GM18507 (cell line): ENCODE measurements at places on chromosomes 3 and 15.

GRCh38 chr3:66021731-66022131 lies 17.0 kb downstream of the MAGI1 start:
- no peak for DNase-seq

DNA sequence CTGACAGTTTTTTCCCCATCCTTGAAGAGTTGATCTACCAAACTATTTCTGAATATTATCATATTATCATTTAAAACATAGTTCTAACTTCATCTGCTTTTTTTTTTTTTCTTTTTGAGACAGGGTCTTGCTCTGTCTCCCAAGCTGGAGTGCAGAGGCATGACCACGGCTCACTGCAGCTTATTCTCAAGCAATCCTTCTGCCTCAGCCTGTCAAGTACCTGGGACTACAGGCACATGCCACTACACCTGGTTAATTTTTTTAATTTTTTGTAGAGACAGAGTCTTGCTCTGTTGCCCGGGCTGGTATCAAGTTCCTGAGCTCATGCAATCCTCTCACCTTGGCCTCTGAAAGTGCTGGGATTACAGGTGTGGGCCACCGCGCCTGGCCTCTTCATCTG lies 1.3 kb downstream of the EIF2AK4 start:
- no peak for DNase-seq

GRCh38 chr15:97597801-97598200 lies 362.7 kb upstream of the ARRDC4 start:
- DNase-seq: no peak

DNA sequence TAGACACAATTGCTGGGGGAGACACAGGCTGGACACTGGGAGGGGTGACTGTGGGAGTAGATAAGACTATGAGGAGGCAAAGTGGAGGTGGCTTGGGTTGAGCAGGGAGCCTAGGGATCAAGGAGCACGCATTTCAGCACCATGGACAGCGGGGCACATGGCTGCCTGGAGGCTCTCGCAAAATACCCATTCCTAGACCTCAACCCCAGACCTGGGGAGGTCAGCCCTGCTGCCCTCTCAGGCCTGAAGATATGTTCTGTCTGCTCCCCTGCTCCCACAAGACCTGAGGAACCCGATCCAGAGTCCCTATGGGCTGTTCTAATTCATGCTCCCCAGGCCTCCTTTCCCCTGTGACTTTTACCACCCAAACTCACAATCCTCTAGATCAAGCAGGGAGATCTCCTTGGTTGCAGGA lies 16.0 kb upstream of the CPEB1 start:
- no peak for DNase-seq

DNA sequence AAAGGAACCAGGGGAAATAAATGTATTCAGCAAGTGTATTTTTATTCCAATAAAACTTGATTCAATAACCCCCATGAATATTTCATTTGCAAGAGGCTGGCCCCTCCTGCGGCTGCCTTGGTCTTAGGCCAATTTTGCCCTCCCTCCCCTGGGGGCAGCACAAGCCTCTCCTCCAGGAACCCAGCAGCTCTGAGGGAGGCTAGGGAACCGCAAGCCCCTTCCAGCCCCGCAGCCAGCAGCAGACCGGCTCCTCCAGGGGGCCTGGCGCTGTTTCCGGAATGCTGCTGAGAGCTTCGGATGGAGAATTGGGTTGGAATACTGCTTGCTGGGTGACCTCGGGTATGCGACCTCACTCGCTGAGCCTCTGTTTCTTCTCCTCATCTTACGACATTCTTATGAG lies 150.1 kb downstream of the RAB11A start:
- DNase-seq: no peak

- DNase-seq: no peak
These were observed 40.5 kb upstream of the GYG1 start for GRCh38 chr3:148950806-148951205.

DNA sequence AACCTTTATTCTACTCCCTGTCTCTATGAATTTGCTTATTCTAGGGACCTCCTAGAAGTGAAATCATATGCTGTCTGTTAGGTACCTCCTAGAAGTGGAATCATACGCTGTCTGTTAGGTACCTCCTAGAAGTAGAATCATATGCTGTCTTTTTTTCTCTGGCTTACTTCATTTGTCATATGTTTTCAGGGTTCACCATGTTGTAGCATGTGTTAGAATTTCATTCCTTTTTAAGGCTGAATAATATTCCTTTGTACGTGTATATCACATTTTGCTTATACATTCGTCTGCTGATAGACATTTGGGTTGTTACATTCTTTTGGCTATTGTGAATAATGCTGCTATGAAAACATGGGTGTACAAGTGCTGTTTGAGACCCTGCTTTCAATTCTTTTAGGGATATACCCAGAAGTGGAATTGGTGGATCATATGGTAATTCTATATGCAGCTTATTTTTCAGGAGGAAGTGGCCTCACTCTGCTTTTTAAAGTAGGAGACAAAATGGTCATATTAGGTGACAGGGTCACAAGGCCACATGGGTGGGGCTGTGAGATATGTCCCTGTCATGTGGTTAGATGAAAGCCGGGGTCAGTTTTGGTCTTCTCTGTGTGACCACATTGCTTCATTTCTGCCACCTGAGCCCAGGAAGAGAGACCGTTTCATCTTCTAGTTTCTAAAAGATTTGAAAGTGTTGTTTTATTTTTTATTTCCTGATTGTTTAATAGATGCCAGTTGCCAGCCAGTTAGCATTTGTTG lies 76.7 kb downstream of the FLNB start:
- peak; percentile 50 for DNase-seq

DNA sequence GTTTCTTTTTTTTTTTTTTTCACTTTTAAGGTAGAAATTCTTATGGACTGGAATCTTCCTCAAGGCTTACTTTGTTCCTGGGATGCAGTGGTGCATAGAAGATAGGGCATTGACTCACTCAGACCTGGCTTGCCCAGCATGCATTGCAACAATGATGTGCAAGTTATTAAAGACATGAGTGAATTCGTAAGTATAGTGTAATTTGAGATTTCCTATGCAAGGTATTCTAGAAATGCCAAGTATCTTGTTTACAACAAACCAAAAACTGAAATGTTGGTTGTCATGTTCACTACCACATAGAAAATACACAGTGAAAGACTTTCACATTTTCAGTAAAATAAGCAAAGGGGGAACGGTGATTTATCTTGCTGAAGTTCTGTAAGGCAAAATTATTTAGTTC lies 56.5 kb upstream of the FNDC3B start:
- DNase-seq: no peak

GRCh38 chr15:38994310-38994709 lies 429.7 kb upstream of the RASGRP1 start:
- no peak for DNase-seq

DNA sequence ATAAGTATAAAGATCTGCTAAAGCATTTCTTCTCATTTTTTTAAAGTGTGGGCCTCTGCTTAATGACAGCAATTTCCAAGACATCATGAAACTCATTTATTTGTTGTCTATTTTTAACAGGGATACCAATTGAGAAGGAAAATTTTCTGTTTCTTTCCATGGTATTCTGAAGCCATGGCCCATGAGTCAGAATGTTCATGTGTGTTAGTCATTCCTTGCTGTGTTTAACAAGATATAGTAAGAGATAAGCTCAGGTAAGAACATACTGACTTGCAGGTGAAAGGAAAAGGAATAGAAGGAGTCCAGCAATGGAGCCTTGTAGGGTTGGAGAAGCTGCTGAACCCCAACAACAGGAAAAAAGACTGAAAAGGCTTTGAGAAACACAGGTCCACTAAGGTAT lies 17.0 kb upstream of the ARID3B start:
- no peak for DNase-seq

DNA sequence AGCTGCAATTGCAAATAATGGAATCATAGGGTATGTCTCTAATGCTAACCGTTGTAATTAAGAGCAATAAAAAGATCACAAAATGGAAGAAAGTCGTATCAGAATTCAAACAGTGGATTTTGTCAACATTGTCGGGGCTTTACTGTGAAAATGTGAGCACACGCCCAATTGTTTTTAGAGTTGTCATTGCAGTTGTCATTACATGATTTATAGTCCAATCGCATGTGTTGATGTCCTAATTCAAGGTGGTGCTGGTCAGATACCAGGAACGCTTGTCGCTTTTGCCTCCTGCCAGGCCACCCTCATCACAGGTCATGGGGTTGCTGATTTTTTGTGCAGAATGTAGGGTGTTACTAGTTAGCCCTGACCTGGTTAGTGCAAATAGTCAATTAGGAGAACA lies 16.2 kb downstream of the TRPM1 start:
- no peak for DNase-seq

- DNase-seq: no peak
These were observed 535.1 kb downstream of the NLGN1 start for GRCh38 chr3:173932624-173933023.

GRCh38 chr15:62593681-62594399 lies 428.8 kb upstream of the C2CD4B start:
- no peak for DNase-seq

DNA sequence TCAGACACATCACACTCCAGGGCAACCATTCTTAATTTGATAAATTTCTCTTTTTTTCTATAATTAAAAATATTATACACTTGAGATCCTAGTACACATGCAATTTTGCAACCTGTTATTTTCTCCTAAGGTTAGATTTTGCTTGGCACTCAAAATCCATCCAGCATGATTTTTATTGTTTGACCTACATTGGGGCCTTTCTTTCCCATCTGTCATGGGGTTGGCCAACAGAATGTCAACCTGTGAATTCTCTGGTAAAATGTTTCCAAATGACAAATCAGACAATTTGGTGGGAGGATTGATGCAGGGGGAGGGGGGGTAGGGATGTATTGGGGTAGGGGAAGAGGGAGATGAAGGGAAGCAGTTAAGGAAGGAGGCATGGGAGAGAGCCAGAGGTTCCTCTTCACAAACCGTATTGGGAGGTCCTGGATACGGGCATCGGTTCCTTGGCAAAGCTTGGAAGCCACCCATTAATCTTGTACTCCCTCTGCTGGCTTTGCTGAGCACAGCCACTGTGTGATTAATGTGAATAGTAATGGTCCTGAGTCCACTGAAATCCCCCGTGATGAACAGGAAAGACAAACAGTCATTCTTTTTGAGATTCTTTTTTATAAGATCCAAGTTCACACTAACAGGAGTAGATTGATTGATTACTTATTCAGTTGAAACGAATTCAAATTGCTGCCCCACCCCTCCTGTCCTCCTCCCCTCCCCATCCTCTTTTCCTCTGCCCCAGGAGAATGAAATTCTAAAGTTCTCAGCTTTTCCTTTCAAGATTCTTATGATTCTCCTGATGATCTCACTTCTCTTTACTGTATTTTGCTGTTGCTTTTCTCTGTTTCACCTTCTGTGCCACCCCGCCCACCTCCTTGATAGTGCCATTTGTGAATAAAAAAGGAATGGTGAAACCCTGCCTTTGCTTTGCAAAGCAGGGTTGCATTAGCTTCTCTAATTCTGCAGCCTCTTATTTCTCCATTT lies 82.2 kb upstream of the SLC25A26 start:
- DNase-seq: no peak

GRCh38 chr15:44064706-44065105 lies 130.4 kb downstream of the FRMD5 start:
- DNase-seq: no peak

DNA sequence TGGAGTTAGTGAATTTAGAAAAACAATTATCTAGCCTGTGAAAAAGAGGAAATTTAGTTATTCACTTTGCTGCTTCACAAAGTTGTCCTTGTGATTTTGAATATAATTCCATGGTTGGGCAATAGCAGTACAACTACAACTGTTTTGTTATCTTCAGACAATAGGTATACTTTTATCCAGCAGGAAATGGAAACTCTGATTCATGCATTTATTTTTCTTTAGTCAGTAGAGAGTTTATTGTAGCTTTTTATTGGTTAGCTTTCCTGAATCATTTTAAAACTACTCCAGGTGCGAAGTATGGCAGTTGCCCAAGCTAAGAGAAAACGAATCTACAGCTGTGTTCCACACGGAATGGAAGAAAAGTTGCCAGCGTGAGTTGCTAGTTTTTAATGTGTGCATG lies 80.3 kb downstream of the TM4SF4 start:
- DNase-seq: no peak

DNA sequence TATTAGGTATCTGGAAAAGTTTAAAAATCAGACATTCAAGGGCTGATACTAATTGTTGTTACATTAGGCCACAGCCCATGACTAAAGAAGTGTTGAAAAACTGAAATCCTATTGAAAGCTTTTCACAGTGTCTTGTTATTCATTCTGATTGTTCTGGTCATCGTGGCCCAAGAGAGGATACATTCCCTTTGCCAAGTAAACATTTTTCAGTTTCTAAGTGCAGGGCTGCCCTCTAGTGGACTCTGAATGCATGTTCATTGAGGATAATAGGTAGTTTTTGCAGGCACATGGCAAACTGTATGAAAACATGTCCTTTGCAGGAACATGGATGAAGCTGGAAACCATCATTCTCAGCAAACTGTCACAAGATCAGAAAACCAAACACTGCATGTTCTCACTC lies 181.1 kb downstream of the MYRIP start:
- peak; percentile 14 for DNase-seq

- DNase-seq: no peak
These were observed 40.2 kb downstream of the PBRM1 start for GRCh38 chr3:52645549-52645948.

DNA sequence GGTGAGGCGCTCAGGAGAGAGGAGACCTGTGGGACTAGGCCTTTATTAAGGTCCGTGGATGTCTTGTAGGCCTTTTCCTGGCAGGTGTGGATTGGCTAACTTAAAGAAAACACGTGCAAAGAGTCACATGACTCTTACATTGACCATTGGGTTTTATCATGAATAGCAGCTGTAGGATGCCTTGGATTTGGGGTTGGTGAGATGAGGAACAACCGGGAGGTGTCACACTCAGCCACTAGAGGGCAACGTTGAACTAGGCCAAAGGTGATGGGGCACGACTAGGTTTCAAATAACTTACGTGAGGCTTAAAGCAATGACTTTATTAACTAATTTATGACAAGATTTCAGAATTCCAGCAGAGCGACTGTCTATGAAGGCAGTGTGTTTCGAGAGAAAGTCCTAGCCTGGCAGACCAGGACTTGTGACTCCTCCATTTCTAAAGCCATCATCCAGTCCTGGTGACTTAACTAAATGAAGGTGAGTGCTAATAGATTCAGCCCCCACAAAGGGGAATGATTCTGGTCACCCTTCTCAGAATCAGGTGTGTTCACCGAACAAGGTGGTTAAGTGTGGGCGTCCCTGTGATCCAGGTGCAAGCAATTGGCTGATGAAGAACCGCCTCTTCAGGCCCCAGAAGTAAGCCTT lies 345.6 kb downstream of the MCTP2 start:
- no peak for DNase-seq

DNA sequence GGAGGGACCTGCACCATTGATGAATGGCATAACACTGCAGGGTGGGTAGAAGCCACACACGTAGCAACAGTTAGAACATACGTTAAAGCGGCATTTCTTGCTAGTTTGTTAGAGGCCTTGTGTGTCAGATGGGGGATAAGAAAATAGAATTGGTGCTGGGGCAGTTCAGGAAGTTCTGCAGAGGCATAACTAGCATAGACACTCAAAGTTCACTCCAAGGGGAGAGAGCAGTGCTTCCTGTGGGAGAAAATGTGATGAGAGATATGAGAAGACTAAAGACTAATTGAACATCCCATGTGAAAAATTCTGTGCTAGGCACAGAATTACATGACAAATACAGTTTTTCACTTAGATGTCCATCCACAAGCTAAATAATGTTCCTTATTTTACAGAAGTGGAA lies 327.1 kb downstream of the ZNF621 start:
- DNase-seq: no peak
